ENCODE measurements at places on chromosomes 4 and X.

DNA sequence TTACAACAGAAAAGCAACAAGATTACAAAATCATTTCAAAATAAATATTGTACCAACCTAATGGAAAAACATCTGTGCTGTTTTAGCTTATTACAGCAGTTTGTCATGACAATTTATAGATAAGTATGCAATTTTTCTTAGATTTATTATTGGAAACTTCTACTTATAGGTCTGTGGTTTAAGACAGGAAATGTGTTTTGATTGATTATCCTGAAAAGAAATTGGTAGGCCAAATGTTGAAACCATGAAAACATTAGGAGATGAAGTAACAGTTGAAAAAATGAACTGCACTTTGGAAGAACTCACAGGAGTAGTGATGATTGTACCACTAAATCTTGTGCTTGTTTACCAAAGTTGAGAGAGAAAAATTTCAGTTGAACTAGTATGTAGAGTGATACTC lies 162.2 kb upstream of the GIMD1 start:
- DNase-seq, result no peak

DNA sequence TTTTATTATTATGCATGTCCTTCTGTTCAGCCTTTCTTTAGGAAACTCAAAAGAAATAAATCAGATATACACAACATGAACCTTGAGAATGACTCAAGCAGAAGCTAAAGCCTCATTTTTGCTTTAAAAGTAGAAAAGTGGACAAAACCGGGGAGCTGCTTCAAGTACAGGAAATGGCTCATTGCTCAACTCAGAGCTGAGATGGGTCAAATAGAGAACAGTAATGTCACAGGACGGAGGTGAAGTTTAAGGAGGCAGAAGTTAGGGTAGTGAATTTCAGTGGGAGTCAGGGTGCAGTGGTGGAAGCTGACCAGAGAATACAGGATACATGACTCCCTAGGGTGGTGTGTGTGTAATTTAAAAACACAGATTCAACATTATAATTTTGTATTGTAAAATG lies 22.2 kb downstream of the PHKA2 start:
- no peak for DNase-seq

- DNase-seq, result no peak
Measured at GRCh38 chr4:16255730-16256129, 29.5 kb upstream of the TAPT1 start.

- no peak for DNase-seq
Measured at GRCh38 chr4:74548561-74548960, 103.6 kb downstream of the AREG start.

DNA sequence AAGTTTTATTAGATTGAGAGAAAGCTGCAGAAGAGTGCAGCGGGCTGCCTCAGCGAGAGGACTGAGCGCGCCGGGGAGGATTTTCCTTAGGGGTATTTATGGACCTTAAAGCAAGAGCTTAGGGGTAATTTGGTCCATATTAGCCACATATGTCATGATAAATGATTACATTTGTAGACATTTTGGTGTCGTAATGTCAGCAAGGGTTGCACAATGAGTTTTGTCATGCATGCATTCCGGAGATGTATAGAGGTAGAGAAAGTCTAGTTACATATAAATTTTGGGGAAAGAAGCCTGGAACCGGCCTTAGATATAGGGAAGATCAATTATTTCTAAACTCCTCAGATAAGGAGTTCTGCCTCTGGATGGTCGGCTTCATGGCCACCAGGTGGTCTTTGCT lies 10.0 kb downstream of the MGST2 start:
- DNase-seq, result no peak

DNA sequence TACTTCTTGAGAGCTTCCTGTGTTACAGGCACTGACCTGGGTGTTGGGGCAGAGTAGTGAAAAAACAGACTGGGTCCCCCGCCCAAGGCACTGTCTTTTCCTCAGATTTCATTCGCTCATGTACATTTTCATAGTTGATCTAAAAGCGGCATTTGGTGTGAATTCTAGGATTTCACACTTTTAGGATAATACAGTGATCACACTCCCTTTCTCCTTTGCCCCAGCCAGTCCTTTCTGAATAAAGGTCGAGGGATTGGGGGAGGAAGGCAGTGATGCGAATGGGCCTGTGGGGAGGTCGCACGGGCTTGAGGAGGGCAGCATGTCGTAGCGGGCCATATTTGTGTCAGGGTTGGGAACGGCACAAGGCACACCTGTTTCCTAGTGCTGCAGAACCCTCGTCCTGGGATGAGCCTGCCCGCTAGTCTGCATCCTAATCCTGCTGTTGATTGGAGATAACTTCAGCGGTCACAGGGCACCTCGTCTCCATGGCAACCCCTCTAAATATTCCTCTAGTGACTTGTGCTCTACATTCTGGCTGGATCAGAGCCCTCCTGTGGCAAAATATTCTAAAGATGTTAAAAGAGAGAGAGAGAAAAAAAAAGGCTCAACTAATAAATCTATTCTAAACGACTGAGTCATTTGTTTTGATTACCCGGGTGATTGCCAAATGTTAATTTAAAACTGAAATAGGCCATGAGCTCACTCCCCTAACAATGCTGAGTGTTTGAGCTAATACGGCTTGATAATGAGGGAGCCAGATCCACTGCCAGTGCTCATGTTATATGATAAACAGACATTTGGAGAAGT lies 21.8 kb downstream of the FHL1 start:
- peak; percentile 96 for DNase-seq

GRCh38 chrX:99750721-99751120 lies 659.4 kb downstream of the PCDH19 start:
- DNase-seq, result no peak

GRCh38 chrX:111857534-111858060 lies 18.4 kb upstream of the TRPC5OS start:
- DNase-seq, result no peak

- no peak for DNase-seq
Measured at GRCh38 chr4:140136509-140136908, 17.5 kb downstream of the MAML3 start.

DNA sequence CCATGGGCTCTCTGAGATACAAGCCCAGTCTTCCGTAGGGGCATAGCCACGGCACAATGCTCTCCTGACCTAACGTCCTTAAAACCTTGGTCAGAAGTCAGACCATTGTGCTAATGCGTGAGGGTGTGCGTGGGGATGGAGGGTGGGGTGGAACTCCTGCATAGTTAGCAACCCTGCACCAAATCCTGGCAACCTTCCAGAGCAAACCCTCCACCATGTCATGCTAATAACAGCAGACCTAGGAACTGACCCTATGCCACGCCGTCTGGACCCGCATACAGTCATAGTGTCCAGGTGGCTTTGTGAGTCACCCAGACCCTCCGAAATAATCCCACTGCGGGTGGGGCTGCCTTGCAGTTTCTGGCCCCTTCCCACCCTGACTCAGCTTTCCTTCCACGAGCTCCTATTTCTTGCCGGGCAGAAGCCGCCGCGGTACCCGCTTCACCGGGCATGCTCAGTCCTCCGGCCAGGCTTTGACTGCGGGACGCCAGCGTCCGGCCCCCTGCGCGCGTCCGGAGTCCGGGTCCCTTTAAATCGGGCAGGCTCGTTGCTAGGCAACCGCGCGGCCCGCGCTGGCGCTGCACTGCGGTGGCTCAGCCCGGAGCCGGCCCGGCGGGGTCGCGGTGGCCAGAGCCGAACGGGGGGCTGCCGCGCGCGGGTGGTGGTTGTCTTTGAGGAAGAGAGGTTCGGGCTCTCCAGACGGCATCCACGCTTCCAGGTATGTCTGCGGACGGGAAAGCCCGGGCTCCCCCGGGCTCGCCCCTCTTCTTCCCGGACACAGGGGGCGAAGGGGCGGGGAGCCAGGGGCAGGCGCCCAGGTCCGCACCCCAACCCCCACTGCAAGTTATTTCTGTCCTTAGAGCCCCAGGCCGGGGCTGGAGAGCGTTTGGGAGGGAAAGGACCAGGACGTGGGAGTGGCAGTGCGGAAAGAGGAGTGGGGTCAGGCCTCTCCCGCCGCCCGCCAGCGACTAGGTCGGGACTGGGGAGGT lies at the start of gene CCDC160:
CCDC160 (plus strand) TSS at position 557 of the 989 bp plus-strand sequence. CDS start 7,619 bp downstream, outside the sequence.
- DNase-seq, result no peak

- no peak for DNase-seq
Measured at GRCh38 chrX:22616867-22617266, 344.2 kb downstream of the CBLL2 start.

GRCh38 chr4:69120870-69121269 lies 24.6 kb downstream of the UGT2B7 start:
- DNase-seq, result no peak

DNA sequence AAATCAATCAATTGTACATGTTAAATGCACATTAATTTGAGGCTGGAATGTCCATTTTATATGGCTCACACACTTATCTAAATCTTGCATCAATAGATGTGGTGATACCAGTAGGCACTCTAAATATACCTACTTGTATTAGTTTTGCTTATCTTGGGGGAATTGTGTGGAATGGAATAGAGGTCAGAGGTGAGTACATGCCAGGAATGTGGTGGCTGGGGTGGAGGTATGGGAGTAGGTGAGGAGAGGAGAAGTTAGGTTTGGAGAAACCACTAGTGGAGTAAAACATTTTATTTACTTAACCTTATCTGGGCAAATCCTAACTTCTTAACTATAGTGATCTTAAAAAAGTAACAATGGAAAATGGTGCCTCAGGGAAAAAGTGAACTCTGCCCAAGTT lies 163.1 kb downstream of the ATG4A start:
- DNase-seq, result no peak

DNA sequence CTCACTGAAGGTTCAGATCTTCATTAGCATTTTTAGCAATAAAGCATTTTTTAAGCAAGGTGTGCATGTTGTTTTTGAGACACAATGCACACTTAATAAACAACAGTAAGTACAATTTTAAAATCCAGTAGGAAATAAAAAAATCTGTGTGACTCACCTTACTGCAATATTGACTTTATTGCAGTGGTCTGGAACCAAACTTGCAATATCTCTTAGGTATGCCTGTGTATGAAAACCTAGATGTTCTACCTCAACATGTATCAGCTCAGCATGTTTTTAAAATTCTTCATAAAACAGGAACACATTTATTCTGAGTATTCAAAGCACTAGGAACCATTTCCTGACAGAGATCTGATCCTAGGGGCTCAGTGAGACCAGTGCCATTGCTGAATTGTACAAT lies 26.7 kb downstream of the NR0B1 start:
- DNase-seq, result no peak

DNA sequence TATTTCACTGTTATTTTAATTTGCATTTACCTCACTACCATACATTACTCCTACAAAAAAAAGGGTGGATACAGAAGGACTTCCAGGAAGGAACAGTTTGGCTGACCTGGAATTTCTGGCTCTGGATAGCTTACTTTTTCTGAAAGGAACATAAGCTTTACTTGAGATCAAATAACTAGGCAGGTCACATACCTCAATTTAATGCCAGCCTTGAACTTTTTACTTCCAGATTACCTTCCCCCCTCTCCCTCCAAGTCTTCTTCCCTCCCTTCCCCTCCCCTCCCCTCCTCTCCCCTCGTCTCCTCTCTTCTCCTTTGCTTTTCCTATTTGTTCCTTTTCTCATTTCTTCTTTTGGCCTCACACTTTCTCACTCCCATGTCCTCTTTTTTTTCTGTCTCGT lies 659.2 kb upstream of the AADAT start:
- no peak for DNase-seq

DNA sequence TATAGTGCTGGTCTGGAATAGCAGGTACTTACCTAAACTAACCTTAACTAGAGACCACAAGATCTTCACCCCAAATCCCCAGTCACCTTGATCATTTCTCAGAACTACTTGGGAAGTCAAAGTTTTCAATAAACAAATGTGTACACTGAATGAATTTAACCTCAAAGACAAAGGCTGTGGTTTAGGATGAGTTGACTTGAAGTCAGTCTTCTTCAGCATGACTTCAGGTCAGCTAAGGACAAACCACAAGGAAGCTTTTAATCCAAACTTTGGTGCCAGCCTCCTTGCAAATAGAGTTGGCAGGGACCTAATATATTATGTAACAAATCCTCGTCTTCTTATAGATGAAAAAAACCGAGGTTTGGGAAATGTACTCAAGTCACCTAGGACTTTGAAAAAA lies 21.2 kb upstream of the VCX2 start:
- DNase-seq, result no peak

DNA sequence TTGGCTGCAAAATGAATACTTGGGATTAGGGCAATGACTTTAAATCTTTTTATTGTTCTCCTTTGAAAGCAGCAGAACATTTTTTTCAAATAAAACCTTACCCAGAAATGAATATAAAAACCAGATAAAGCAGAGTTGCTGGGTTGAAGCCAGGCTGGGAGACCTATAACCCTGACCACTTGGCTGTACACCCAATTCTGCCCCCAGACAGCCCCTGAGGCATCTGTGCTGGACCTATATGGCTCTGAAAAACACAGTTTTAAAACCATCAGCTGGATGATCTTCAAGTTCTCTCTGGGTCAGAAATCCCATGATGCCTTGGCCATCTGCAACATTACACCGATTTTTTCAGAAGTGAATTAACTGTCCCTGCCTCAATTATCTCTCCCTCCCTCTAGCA lies 23.7 kb upstream of the GLRA2 start:
- DNase-seq, result no peak

DNA sequence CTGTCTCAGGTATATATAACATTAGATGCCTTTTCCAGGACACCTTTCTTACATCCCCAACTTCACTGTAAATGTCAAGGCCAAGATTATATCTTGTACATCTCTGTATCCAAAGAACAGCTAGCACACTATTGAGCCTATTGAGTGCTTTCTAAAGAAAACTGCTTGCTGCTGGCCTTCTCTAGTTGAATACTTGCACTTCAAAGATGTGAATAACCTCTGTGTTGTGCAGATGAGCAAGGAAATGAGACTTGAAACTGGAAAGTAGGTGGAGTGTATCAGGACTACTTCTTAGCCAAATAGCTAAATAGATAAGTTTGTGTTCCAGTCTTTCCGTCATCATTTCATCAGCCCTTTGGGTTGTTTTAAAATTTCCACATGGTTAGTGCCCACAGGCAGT lies 704.4 kb upstream of the AMOT start:
- no peak for DNase-seq

- DNase-seq, result no peak
Measured at GRCh38 chr4:152678841-152679240, 956 bp downstream of the TMEM154 start.

GRCh38 chr4:38004887-38005286 lies 44.7 kb downstream of the PTTG2 start:
- no peak for DNase-seq

GRCh38 chr4:38062088-38062775 lies 102.0 kb downstream of the PTTG2 start:
- DNase-seq, result peak; percentile 65

GRCh38 chr4:176277162-176277904 lies 8.3 kb upstream of the ASB5 start:
- DNase-seq, result peak; percentile 33

GRCh38 chr4:6824071-6824470 lies 41.5 kb downstream of the KIAA0232 start:
- no peak for DNase-seq

GRCh38 chr4:54852602-54853001 lies 194.8 kb downstream of the KIT start:
- no peak for DNase-seq

- no peak for DNase-seq
Measured at GRCh38 chrX:68685685-68686084, 38.2 kb downstream of the STARD8 start.

GRCh38 chr4:173415092-173415491 lies 16.2 kb upstream of the SCRG1 start:
- DNase-seq, result no peak
